ENCODE measurements at places on chromosomes 7 and 10. TPM values are rescaled to one million over a fixed set of nuclear protein-coding genes. Genes with fewer than 3 reads are reported as not detected.

TUBB8 gene
- total RNA-seq, result not detected

SHH gene
- total RNA-seq, result not detected

COL28A1 gene
- total RNA-seq, result 0.16 TPM

FZD8 gene
- 6.0 TPM for total RNA-seq

MYH16 gene
- not detected for total RNA-seq

VSTM4 gene
- total RNA-seq, result 5.5 TPM

ATOH7 gene
- not detected for total RNA-seq

ANLN gene
- total RNA-seq, result 10.9 TPM

HYAL4 gene
- total RNA-seq, result not detected

MYL10 gene
- not detected for total RNA-seq

NUTM2E gene
- not detected for total RNA-seq

OR2A5 gene
- total RNA-seq, result not detected

LRRC4 gene
- total RNA-seq, result 1.9 TPM

NUTM2A gene
- 0.34 TPM for total RNA-seq

FAM25C gene
- total RNA-seq, result not detected

RBP3 gene
- total RNA-seq, result not detected

PPP1R3A gene
- under 0.01 TPM for total RNA-seq

STEAP4 gene
- under 0.01 TPM for total RNA-seq
